Activated T-helper 2 cell treated with anti-CD3 and anti-CD28 coated beads, Interferon-gamma antibody, Interleukin-2, Interleukin-4, amounts not matched to agents 10 μg/mL and 5 μg/mL and 100 μg/mL, durations not matched to agents 14 hours and 24 hours and 36 hours (primary cell): ENCODE measurements at places on chromosomes 12 and 14.

DNA sequence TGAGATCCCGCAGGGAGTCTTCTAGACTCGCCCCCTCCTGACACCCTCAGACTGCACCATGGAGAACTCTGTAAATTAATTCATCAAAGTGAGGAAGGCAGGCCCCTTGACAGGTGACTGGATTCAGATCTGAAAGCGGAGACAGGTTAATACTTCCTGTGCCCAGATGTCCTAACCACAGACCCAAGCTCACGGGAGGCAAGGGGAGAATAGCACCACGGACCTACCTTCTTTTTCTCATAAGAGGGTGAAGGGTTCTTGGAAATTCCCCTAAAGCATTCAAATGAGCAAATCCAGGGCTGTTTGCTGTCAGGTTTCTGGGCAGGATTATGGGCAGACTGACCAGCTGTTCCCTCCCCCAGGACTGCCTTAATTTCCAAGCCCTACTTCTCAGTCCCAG is 170.0 kb downstream of the ZFP36L1 start:
- DNase-seq: no peak

GRCh38 chr14:55807053-55807880 is 227.3 kb downstream of the KTN1 start:
- peak; percentile 52 for DNase-seq

GRCh38 chr14:68305738-68306137 is 486.2 kb downstream of the RAD51B start:
- DNase-seq: no peak

DNA sequence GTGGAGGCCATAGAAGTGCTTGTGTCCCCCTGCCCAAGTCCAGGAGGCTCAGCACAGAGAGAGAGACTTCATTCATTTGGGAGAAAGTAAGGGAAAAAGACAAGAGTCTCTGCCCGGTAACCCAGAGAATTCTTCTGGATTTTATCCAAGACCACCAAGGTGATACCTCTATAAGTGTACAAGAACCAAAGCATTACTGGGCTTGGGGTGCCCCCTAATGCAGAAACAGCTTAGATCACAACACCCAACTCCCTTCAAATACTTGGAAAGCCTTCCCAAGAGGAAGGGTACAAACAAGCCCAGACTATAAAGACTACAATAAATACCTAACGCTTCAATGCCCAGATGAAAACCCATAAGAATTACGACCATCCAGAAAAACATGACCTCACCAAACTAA is 119.7 kb upstream of the PDE3A start:
- DNase-seq: no peak

GRCh38 chr14:51996148-51996746 is 6.9 kb downstream of the RTRAF start:
- no peak for DNase-seq

DNA sequence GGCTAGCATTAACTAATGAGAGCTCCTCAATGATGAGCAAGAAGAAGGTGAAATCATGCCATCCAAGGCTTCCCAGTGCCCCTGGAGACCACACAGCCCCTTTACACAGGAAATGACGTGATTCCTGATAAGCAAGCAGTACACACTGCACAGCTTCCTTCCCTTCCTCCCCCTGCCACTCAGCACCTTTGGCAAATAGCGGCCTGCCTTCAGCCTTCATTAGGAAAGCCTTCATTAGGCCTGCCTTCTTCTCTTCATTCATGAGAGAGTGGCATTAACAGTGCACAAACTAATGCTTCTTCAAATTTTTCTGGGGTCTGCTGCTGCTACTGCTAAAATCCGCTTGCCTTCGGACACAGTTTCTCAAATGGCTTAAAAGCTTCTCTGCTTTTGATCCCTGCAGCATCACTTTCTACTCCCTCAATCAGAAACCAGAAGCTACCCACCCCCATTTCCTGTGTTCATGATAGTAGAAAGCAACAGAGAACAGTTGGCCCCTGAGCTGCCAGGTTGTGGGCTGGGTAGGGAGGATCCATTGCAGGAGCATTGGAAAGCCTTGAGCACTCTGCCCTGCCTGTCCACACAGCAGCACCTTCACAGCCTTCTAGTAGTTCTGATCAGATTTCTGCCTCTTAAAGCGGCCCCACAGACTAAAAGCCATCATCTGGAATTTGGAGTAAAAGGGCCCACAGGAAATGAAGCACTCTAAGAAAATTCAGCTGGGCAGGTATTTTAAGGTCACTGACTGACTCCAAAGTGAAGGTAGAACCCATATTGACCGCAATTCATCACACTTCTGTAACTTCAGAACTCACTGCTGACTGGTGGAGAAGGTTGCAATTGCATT is 103.8 kb upstream of the ETV6 start:
- peak; percentile 50 for DNase-seq

DNA sequence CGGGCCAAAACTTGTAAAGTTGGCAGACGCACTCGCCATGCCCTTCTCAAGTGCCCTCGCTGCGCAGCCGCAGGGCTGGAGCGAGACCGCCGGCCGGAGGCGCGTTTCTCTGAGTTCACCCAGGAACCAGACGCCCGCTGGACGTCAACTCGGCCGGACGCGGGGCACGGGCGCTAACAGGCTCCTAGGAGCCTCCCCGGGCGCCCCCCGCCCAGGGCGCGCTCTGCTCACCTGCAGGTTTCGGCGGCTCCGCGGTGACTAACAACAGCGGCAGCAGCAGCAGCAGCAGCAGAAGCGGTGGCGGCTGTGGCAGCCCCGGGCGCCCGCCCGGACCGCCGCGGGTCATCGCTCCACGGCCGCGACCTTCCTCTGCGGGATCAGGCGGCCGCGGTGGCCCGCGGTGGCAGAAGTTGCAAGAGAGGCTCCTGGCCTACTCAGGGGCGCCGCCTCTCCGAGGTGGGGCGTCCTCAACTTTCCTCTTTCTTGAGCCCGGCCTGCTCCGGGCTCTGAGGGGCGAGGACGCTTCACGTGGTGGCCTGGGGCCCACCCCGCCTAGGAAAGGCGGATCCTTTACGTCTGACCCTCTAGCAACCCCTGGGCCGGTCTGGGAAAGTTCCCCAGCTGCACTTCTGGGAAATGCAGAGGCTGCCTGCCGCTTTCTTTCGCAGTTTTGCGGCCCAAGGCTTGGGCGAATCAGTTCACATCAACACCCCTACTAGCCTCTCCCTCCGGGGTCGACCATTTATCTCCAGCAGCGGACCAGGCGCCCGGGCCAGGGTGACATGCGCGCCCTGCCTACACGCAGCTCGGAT is at the start of gene PLBD1:
PLBD1 (minus strand) TSS at position 533 of the 812 bp plus-strand sequence; CDS start at position 346, 187 bp downstream.
- DNase-seq: no peak

GRCh38 chr12:12007001-12007712 is 63.6 kb upstream of the BCL2L14 start:
- DNase-seq: peak; percentile 28

GRCh38 chr12:94768398-94769046 is 118.2 kb upstream of the TMCC3 start:
- no peak for DNase-seq

GRCh38 chr12:27606986-27607385 is 83.0 kb downstream of the PPFIBP1 start:
- DNase-seq: no peak

GRCh38 chr14:95063391-95063790 is 93.9 kb downstream of the DICER1 start:
- DNase-seq: no peak

- DNase-seq: no peak
These were observed 13.1 kb downstream of the PRIMA1 start for GRCh38 chr14:93775158-93775557.

DNA sequence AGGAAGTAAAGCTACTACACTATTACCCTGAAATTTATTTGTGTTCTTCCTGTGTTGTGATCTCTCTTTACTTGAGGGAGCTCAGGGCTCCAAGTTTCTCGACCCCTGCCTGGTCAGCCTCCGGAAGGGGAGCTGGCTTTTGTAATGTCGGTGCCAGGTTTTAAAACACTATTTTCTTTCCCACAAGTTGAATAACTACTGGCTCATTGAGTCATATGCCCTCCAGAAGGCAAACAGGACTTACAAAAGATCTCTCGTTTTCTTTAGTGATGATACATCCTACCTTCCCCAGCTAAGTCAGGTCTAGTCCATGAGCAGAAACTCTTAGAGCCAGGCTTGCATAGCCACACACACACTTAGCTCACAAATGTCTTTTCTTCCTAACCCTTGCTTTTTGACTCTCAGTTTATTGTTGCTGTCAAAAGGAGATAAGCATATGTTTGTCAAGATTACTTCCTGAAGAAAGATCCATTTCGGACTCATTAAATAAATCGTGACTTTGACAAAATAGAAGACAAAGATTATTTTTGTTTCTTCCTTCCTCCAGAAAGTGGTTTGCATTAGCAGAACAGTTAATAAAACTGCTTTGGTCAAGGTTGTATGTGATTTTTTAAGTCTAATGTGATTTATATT is 209.8 kb upstream of the FLRT2 start:
- DNase-seq: no peak

- DNase-seq: no peak
These were observed 30.2 kb upstream of the FRS2 start for GRCh38 chr12:69440016-69440415.

- no peak for DNase-seq
These were observed 231.2 kb downstream of the AKAP6 start for GRCh38 chr14:32560209-32560857.

DNA sequence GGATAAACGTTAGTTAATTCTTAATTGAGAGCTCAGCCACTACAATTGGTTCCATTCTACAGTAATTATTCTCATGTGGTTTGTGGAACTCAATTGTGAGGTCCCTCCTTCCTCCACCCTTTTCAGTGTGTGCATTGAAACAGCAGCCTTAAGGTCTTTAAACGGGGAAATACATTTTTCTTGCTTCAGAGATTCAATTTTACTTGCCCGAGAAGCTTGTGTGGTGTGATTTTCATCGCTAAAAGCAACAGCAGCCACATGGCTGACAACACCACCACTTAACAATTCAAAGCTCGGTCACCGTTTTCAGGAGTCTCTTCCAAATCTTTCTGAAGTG is 733 bp upstream of the PPFIBP1 start:
- DNase-seq: no peak

- no peak for DNase-seq
These were observed 28.4 kb upstream of the GAS2L3 start for GRCh38 chr12:100545092-100545491.

DNA sequence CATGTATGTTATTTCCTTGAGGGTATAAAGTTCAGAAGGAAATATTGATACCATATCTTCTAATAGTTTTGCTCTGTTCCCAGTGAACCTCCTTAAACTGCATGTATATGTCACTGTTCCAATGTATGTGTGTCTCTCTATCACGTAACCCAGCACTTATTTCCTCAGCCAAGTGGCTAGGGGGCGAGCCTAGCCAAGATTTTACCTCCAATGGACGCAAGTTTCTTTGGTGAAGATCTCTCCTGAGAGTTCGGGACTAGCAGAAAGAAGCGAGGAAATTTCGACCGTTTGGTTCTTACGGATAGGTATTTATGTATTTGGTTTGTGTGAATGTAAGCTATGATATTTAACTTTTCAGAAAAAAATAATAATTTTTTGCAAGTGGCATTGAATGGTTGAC is 2.5 kb downstream of the SFSWAP start:
- no peak for DNase-seq

DNA sequence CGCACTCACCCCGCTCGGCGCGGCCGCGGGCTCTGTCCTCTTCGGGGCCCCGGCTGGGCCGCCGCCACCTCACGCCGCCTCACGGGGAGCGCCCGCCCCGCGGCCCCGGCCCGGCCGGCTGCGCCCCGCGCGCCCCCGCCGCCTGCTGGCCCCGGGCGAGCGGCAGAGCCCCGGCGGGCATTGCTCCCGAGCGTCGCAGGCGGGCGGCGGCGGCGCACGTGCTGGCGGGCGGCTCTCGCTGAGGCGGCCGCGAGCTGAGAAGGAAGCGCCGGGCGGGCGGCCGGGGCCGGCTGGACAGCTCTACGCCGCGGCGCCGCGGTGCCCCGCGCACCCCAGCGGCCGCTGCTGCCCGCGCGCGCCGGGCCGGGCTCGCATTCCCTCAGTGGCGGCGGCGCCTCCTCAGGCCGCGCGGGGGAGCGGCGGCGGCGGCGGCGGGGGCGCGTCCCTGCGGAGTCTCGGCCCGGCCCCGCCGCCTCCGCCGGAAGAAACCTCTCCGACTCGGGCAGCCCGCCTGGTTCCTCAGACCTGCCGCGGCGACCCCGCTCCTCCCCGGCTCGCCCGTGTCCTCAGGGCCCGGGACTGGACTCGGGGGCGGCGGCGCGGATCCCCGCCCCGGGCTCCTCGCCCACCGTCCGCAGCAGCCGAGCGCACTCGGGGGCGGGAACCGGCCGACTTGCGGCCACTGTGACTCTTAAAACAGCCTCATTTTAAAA is at the start of gene PITPNM2:
PITPNM2 (minus strand) TSS at position 347 of the 713 bp plus-strand sequence. CDS start 116,500 bp downstream, outside the sequence.
- peak; percentile 55 for DNase-seq

GRCh38 chr14:22519877-22520685 is 68.9 kb downstream of the DAD1 start:
- no peak for DNase-seq

DNA sequence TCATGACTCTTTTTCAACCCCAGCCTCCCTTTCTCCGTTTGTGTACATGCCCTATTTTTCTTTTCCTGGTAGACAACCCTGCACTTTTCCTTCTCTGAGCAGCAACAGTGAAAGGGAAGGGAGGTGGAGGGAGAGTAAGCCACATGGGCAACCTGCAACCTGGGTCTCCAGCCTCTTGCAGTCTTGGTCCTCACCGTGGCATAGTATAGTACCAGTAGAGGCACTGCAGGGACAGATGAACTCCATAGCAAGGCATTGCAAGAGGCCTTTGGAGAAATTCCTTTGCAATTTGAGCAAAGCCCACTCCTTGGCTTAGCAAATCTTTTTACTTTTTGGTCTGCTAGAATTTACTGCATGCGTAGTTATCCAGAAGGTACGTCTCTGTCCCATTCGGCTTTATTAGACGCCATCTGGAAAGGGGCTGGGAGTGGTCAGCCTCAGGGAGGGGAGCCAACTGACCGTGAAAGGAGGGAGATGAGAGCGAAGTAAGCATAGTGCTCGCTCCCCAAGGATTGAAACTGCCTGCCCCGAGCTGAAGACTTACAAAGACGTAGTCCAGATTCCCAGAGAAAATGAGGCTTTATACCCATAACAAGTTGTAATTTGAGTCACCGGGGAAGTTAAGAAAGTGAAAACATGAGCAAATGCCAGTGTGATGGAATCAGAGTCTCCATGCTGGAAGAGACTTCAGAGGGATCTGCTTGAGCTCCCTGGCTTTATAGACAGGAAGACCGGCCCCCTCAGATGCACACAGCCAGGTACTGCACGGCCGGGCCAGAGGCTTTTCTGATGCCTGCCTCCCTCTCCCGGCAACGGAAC is 332.0 kb downstream of the CACNA1C start:
- no peak for DNase-seq

DNA sequence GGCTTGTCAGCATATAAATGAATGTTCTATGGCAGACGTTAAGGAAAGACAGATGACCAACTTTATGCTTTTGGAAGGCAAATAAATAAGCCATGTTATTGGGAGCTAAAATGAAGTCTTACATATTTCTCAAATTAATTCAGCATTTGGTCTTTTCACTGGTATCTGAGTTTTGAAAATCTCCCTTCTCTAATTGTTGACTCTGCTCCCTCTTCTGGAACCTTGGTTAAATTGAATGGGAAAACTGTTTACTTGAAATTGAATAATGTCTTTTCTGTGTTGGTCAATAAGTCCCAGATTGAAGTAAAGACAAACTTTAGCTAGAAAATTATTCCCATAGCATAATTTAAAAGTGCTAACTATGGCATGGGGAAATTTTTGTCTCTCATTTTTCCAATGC is 38.7 kb downstream of the LGR5 start:
- DNase-seq: no peak

- no peak for DNase-seq
These were observed 128.1 kb upstream of the AMIGO2 start for GRCh38 chr12:47207829-47208248.

- no peak for DNase-seq
These were observed 43.4 kb upstream of the LIMA1 start for GRCh38 chr12:50326590-50327284.

GRCh38 chr14:35632676-35633075 is 98.7 kb downstream of the INSM2 start:
- no peak for DNase-seq
